ENCODE measurements at places on chromosomes 2 and 18. TPM values are rescaled to one million over a fixed set of nuclear protein-coding genes. Genes with fewer than 3 reads are reported as not detected.

SCYGR4 gene
- total RNA-seq = not detected

MAPK4 gene
- not detected for total RNA-seq

RGPD3 gene
- total RNA-seq = 0.33 TPM

GPR35 gene
- total RNA-seq = 3.3 TPM

NETO1 gene
- total RNA-seq = not detected

CHRNG gene
- not detected for total RNA-seq

Data from activated T-cell treated with anti-CD3 and anti-CD28 coated beads, Interleukin-2, amount 50 U/mL, for 4 hours (primary cell).